ENCODE measurements at places on chromosomes 2 and 18.
A peak's percentile ranks its signal among the peaks of the same experiment; 100 is the strongest.

DNA sequence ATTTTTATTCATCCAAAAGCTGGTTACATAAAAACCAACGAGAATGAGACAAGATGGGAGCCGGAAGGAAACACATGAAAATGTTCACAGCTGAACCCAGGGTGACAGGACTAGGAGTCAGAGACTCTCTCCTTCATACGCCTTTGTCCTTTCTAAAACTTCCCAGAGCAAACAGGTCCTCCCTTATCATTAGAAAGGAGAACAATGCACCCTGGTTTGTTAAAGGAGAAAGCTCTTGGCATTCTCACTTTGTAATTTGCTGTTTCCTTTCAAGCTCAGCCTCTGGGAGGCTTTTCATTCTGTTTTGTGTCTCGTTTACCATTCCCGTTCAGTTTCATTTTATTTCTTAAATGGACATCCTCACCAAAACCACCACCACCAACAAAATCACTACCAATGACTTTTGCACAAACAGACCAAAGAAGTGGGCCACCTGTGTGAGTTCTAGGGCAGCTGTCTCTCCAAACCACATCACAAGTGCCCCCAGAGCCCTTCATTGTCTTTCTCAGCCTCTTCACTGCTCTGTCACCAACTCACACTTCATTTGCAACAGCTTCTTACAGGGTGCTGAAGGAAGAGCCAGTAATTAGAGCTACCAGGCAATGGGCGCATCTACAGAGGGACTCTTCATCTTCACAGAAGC is 105.3 kb downstream of the HDAC4 start:
- DNase-seq = no peak

DNA sequence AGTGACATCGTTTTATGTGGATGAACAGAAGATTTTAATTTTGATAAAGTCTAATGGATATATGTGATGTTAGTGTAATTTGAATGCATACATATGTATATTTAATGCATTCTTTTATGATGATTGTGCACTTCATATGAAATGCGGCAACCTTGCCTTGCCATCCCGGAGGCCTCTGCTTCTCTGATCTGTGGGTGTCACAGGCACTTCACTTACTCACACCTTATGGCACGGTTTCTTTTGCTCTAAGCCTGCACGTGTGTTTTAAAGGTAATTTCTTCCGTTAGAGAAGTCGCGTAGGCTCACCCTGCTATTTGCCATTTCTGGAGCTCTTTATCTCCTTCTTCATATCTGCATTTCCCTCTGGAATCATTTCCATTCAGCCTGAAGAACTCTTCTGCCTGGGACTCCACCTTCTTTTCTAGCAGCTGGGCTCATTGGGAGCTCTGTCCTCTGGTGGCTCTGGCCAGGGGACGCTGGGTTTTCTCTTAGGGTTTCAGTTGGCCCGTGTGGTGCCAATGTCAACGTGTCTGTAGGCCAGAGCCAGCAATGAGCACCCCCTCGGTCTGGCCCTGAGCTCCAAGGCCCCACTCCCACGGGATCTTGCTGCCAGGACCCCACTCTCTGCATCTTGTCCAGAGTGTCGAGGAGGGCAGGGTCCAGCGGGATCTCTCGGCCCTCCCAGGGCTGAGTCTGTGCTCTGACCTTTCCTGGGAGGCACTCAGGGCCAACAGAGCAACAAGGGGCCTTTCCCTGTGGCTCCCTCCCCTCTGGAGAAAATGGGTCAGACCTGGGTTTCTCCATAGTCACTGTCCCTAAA is 97.3 kb downstream of the RTP5 start:
- DNase-seq = no peak

DNA sequence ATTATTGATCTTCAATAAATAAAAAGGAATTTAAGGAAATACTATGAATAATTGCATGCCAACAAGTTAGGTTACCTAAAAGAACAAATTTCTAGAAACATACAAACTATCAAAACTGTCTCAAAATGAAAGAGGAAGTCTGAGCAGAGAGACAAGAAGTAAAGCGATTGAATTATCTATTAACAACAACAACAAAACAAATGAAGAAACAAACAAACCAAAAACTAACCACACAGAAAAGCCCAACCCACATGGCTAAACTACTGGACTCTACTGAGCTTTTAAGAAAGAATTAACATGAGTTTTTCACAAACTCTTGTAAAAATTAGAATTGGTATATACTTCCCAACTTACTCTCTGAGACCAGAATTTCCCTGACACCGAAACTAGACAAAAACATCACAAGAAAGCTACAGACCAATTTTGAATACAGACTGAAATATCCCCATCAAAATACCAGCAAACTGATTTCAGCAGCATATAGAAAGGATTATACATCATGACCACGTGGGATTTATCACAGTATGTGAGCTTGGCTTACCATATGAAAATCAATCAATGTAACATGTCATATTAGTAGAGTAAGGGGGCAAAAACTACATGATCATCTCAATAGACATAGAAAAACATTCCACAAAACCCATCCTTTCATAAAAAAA is 16.6 kb upstream of the GALNT1 start:
- DNase-seq = no peak

GRCh38 chr2:139031722-139032121 is 251.5 kb upstream of the NXPH2 start:
- DNase-seq = peak; percentile 49

DNA sequence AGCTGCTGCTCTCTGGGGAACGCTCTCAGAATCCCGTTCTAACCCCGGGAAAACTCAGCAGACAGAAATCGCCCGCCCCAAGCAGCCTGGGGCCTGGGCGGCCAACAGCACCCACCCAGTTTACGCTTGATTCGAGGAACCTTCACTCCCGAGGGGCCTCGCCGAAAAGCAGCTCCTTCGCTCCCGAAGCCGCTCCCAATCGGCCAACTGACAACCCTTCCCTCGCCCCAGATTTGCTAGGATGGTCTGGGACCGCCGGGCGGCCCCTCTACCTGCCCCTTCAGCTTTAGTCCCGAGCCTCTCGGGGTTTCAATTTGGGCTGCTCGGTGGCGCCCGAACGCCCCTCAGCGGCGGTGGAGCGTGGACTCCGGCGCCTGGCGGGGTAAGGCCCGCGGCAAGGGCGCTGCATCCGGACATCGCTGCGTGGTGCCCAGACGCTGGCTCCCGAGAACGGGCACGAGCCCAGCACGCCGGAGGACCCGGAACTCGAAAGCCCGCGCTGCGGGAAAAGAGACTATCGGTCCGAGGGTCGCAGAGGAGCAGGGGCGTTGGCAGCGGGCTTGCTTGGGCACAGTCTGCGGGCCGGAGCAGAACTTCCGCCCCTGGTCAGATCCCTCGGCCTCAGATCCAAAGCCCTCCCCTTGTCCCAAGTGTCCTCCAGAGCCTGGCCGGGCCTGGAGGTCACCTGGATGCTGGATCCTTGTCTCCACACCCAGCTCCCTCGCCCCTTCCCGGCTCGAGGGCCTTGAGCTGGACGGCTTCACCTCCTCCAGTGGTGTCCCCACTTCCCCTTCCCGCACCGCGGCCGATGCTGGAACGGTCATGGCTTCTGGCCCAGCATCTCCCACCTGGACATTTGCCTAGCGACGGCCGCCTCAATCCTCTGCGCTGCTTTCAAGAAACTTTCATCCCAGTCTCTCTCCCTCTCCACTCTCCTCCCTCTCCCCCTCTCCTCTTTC is 3.0 kb upstream of the OTX1 start:
- no peak for DNase-seq

DNA sequence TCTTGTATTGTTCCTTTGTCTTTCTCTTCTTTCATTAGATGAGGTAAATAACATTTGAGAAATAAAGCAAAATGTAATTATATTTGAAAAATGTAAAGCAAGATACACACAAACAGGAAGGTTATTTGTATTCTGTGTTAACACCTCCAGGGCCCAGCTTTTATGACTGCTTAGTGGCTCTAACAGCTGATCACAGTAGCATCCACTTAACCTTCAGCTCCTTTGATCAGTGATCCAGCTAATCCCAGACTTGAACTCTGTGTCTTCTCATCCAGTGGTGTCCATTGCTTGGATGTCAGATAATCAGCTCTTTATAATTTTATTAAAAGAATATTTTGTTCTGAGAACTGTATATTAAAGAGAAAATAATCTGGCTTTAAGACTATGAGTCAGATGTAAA is 44.5 kb downstream of the PSMD14 start:
- no peak for DNase-seq

Measured in myocyte (in vitro differentiated cells).